ENCODE measurements at places on chromosomes 2 and 18.

DNA sequence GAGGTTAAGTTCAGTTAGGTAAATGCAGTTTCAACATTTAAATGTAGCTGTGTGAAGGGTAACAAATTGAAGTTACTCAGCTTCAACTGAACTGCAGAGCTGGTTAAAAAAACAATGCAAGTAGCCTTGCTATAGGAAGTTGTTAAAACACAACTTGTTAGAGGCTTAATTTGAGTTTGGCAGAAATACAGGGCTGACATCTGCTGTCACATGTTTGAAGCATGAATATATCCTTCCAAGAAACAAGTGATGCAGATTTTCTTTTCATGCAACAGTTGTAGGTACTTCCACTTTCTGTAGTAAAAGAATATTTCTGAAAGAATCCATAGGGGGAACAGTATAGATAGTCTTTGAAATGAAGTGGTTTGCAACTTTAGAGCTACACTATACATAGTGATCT lies 208.7 kb upstream of the RASGRP3 start:
- DNase-seq = no peak

DNA sequence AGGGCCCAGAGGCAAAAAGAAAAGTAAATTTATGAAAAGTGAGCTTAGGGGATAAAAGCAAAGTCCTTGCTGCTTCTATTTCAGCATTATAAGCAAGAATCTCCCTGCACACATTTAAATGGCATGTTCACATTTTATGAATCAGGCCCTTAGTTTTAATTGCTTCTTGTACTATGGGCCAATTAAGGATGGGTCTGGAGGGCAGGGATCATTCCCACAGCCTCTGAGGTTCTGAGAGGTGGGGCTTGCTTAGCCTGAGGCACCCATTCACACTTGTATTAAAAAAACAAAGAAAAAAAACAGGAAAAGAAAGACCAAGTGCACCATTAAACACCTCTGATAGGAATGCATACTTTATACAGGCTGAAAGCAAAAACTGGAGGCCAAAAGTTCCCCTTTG lies 565.1 kb downstream of the BCL11A start:
- no peak for DNase-seq

- DNase-seq = no peak
Measured at GRCh38 chr2:105712981-105713596, 31.6 kb upstream of the NCK2 start.

- no peak for DNase-seq
Measured at GRCh38 chr2:70738159-70738558, 29.8 kb downstream of the ADD2 start.

GRCh38 chr2:145958611-145959010 lies 1438.7 kb upstream of the ZEB2 start:
- DNase-seq = no peak

- DNase-seq = no peak
Measured at GRCh38 chr2:12734914-12735654, 18.3 kb downstream of the TRIB2 start.

GRCh38 chr2:47617028-47617427 lies 165.9 kb upstream of the MSH6 start:
- no peak for DNase-seq

- no peak for DNase-seq
Measured at GRCh38 chr2:191846515-191847476, at the start of gene CAVIN2. Gene CAVIN2 (minus strand): TSS chr2:191847088. CDS start chr2:191846925, 163 bp downstream.

DNA sequence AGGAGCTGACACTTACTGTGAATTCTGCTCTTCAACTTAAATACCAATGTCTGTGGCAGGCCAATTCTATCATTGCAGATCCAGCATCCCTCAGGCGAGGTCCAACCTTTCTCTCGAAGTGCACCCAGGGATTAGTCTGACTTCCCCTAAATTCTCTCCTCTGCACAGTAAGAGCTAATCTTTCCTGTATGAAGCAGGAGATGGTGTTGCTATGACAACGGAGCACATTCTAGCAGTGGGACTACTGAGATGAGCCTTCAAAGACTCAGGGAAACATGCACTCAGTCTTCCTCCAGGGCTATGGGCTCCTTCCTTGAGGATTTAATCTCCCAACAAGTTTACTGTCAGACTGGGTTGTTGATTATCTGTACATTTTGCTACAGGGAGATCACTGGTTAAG lies 176.3 kb downstream of the NOL4 start:
- DNase-seq = no peak
